ENCODE measurements at places on chromosomes 2 and 18.

DNA sequence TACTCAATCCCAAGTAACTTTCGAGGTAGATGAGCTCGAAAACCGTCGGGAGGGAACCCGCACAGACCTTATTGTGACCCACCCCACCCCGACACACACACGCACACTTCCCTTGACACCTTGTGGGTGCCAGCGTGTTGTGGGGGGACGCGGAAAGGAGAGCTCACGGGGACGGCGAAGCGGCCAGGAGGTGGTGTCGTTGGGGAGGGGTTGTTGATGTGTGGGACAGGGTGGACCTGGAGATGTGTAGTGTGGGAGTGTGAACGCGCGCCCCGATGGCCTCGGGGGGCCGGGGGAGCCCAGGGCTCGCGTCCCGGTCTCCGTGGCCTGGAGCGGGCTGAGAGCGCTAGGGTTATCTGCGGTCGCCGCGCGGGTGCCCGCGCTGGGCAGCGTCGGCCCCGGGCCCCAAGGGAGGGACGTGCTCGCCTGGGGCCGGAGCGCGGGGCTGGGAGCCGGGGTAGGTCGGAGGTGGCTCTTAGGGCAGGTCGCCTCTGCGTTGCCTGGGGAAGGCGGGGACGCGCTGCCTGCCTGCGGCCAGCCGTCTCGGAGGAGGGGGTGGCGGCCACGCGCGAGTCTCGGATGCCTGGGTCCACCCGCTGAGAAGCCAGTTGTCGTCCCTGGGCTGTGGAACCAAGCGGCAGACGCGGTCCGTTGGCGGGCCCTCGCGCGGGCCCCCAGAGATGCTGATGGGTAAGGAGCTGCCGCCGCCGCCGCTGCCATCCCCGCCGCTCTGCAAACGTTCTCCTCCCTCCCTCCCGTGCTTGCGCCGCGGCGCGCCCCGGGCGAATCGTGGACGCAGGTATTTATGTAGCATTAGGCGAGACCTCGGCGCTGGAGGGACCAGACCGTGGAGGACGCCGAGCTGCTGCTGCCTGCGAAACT lies 1.6 kb downstream of the KLHL29 start:
- no peak overlapping the region for H3K27ac ChIP-seq
- no peak for DNase-seq
- H3K27me3 ChIP-seq: peaks cover 53% of the 10 kb centered on the region

DNA sequence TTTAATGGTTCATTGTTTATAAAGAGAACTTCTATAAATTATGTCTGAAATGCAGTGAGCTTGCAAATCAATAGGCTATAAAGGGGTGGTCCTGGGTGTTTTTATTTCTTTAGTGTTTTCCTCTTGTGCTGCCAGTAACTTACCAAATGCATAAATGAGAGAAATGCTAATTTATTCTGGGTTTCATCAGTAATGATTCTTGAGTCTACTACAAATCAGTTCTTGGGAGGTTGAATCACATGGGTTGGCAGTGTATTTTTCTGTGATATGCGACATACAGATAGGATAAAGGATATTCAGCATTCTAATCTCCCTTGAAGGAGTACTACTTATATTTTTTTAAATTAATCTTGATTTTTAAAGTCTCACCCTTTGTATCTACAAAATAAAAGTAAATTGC lies 170.1 kb upstream of the UNC80 start:
- no peak for DNase-seq
- no peak overlapping the region for H3K4me3 ChIP-seq
- no peaks in the 10 kb centered on the region for H3K4me1 ChIP-seq
- no peak overlapping the region for H3K27ac ChIP-seq
- no peaks in the 10 kb centered on the region for H3K36me3 ChIP-seq
- no peaks in the 10 kb centered on the region for H3K27me3 ChIP-seq

- no peaks in the 10 kb centered on the region for H3K4me1 ChIP-seq
- no peaks in the 10 kb centered on the region for H3K36me3 ChIP-seq
- DNase-seq: no peak
- peaks cover 5% of the 10 kb centered on the region for H3K27me3 ChIP-seq
Measured at GRCh38 chr2:166812166-166812891, 76.0 kb upstream of the XIRP2 start.

DNA sequence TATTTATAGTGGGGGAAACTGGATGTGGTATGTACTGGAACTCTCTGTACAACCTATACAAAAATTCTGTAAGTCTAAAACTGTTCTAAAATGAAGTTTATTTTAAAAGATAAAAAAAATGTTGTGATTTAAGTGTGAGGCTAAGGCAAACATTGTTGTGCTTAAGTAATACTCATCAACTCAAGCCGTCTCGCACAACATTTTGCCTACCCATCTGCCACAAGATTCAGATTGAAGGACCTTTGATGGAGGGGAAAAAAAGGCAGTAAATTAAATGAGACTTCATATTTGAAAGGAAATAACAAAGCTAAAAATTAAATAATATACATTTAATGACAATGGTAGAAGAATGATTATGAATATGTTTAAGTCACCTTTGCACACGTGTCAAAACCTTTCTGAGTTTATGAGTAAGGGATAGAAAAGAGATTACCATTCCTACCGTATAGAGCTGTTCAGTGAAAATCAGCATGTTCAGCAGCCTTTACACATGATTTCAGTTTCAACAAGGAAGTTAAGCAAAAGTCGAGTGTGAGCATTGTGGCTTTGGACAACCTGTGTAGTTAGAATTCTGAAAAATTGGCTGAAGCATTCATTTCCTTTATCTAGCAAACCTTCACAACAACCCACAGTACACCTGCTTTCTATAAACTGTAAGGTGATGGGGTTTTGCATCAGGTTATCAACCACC lies 499.3 kb downstream of the IRS1 start:
- no peak overlapping the region for H3K4me3 ChIP-seq
- DNase-seq: peak; percentile 8
- H3K36me3 ChIP-seq: no peaks in the 10 kb centered on the region
- H3K27me3 ChIP-seq: peaks cover 10% of the 10 kb centered on the region

GRCh38 chr2:240964704-240965295 lies 33.6 kb upstream of the SNED1 start:
- H3K27ac ChIP-seq: no peak overlapping the region
- H3K4me3 ChIP-seq: no peak overlapping the region
- DNase-seq: no peak
- no peaks in the 10 kb centered on the region for H3K27me3 ChIP-seq
- no peaks in the 10 kb centered on the region for H3K36me3 ChIP-seq

DNA sequence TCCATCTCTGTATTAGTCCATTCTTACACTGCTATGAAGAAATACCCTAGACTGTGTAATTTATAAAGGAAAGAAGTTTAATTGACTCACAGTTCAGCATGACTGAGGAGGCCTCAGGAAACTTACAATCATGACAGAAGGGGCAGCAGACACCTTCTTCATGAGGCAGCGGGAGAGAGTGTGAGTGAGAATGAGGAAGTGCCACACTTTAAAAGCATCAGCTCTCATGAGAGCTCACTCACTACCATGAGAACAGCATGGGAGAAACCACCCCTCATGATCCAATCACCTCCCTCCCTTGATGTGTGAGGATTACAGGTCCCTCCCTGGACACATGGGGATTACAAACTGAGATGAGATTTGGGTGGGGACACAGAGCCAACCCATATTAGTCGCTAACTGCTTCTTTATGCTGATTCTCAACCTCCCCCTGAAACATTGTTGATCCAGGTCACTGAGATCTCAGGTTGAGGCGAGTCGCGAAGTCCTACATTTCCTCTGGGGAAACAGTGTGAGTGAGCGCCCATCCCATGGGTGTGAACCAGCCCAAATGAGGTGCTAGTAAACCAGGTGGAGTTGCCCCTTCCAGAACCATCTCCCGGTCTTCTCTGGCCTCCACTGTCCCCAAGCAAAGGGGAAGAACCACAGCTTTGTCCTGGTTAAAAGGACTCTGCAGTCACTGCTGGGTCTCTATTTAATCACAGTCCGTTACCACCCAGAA lies 123.8 kb downstream of the CAPN13 start:
- DNase-seq: peak; percentile 32
- H3K4me1 ChIP-seq: peaks cover 13% of the 10 kb centered on the region
- H3K36me3 ChIP-seq: no peaks in the 10 kb centered on the region
- H3K4me3 ChIP-seq: no peak overlapping the region

DNA sequence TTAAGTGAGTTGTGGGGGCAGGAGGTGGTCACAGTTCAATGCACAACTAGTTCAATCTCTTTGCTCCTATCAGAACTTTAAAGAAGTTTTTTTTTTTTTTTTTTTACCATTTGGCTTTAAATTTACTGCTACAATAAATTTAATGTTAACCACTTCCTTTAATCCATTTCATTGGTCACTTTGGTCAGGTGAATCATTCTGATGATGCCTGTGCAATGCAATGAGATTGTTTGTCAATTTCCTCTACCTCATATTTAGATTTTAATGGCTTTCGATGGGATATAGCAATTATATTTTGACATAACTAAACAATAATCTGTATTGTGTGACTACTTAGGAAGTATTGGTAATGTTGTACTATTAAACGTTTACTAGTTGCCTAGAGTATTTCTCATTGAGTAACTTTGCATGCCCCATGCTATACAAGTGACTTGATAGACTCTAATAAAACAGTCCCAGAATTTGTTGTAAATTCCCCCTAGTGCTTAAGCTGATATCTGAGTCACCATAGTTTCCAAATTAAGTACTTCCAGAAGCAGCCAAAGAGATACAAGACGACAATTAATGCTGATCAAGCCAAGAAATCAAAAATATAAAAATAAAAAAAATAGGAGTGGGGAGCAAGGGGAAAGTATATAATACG lies 52.9 kb upstream of the SERPINB2 start:
- H3K27me3 ChIP-seq: peaks cover 15% of the 10 kb centered on the region
- H3K27ac ChIP-seq: no peak overlapping the region
- DNase-seq: no peak
- H3K36me3 ChIP-seq: no peaks in the 10 kb centered on the region

DNA sequence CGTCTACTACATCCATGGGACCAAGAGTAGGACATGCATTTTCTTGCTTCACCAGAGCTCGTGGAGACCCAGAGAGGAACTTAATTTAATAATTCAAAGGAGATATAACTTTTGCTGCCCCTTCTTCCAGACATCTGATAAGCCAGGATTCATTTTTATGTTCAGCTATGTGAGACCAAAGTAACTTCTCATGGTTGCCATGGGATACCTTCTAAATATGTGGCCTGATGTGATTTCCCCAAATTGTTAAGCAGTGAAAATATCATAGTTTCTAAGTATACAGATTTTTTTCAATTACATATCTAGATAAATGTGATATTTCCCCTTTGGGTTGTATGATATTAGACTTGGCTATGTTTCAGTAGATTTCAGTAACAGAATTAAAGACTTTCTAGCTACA lies 185.5 kb upstream of the FN1 start:
- no peaks in the 10 kb centered on the region for H3K4me1 ChIP-seq
- H3K27ac ChIP-seq: no peak overlapping the region
- no peak for DNase-seq
- peaks cover 13% of the 10 kb centered on the region for H3K27me3 ChIP-seq

GRCh38 chr2:82481207-82481606 lies 1977.9 kb downstream of the SUCLG1 start:
- DNase-seq: no peak
- H3K4me1 ChIP-seq: no peaks in the 10 kb centered on the region
- no peaks in the 10 kb centered on the region for H3K27me3 ChIP-seq
- no peaks in the 10 kb centered on the region for H3K36me3 ChIP-seq
- no peak overlapping the region for H3K4me3 ChIP-seq

DNA sequence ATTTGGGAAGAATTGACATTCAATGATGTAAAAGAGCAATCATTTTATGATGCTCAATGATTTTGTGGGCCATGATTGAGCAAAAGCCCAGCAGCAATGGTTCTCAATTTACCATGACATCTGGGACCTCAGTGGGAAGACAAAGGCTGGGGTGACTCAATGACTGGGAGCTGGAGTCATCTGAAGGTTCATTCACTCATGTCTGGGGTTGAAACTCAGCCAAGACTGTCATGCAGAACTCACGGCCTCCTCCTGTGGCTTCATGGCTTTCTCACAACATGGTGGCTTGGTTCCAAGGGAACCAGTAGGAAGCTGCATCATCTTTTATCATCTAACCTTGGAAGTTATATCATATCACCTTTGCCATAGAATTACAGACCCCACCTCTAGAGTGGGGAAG lies 45.1 kb upstream of the CD226 start:
- no peaks in the 10 kb centered on the region for H3K27me3 ChIP-seq
- H3K27ac ChIP-seq: no peak overlapping the region
- H3K4me1 ChIP-seq: no peaks in the 10 kb centered on the region
- H3K4me3 ChIP-seq: no peak overlapping the region
- no peak for DNase-seq
- peaks cover 47% of the 10 kb centered on the region for H3K36me3 ChIP-seq
